ENCODE measurements at places on chromosomes 3 and 15.

GRCh38 chr3:99928771-99929744 is 111.4 kb downstream of the CMSS1 start:
- DNase-seq: no peak

GRCh38 chr3:58207954-58208353 is 2.8 kb downstream of the DNASE1L3 start:
- DNase-seq: no peak

DNA sequence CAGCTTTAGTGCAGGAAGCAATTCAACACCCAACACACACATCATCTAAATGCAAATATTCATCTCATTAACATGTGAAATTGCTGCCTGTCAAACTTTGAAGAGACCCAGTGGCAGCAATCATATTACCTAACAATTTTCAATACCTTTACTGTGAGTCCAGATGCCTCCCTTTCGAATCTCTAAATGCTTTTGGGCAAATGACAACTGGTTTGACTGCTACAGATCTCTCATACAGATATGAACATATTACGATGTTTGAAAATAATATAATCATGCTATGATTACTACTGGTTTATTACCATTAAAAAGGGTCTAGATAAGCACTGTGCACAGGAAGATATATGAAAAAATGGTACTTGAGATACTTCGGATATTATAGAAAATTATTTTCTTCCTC is 137.9 kb downstream of the ADAMTS9 start:
- DNase-seq: no peak

GRCh38 chr3:3927965-3928364 is 128.7 kb downstream of the LRRN1 start:
- no peak for DNase-seq

GRCh38 chr3:106819440-106819839 is 557.8 kb upstream of the CCDC54 start:
- no peak for DNase-seq

DNA sequence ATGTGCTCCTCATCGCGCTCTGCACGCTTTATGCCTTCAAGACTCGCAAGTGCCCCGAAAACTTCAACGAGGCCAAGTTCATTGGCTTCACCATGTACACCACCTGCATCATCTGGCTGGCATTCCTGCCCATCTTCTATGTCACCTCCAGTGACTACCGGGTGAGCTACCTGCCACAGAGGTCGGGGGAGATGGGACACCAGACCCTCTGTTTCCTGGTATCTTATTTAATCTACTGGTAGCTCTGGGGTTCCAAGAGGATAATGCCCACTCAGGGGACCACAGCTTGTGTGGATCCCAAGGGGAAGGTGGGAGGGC is 9.1 kb downstream of the GRM2 start:
- no peak for DNase-seq

- peak; percentile 72 for DNase-seq
Observed at GRCh38 chr15:40344631-40345120, 3.9 kb upstream of the CCDC9B start.

DNA sequence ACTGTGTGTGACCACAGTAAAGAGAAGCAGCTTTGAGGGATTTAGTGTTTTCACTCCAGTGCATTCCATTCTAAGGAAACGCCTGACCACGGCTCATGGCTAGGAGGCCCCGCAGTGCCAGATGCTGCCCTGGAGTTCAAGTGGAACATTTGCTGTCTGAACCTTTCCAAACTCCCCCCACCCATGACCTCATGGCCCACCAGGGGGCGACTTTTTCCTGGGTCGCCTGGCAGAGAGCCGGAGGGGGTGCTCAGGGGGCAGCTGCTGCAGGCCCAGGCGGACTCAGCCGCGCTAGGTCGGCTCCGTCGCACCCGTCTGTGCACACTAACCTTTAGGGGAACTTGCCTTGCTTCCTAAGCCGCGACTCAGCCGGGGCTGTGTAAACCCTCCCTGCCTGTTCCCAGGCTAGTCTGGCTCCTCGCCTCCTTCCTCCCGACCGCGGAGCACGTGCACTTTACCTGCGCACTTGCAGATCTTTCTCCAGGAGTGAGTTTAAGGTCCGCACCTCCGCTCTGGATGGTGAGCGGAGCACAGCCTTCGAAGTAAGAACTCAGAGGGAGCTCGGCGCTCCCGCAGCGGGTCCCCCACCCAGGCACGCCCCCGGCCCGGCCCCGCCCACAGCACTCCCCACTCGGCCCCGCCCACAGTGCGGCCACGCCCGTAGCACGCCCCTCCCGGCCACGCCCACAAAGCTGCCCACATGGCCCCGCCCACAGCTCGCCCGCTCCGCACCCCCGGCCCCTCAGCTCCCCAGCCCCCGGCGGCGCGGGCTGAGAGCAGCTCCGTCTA is at the start of gene OCA2:
TSS of gene OCA2 (minus strand) at position 550 of the 789 bp plus-strand sequence. CDS start 17,441 bp downstream, outside the sequence.
- no peak for DNase-seq

GRCh38 chr3:183774631-183775030 is 50.7 kb downstream of the MAP6D1 start:
- no peak for DNase-seq

DNA sequence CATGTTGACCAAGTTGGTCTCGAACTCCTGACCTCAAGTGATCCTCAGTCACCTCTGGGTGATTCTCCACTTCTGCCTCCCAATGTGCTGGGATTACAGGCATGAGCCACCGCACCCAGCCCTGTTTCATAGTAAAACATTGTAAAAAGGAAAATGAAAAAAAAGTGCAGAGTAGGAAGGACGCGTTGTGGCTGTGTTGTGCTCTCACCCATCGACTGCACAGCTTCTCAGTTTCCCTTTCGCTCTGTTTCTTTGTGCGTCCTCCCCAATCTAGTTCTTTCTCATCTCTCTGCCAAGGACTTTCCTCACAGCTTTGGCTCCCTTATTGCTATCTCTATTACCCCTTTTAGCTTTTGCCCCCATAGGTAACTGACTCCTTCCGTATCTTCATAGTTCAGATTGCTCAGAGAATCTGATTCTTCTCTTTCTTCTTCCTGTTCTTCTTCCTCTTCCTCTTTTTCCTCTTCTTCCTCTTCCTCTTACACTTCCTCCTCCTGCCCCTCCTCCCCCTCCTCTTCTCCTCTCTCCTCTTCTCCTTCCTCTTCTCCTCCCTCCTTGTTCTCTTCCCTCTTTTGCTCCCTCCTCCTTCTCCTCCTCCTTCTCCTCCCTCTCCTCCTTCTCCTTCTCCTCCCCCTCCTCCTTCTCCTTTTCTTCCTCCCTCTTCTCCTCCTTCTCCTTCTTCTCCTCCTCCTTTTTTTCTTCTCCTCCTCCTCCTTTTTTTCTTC is 81.1 kb upstream of the VGLL4 start:
- DNase-seq: no peak

DNA sequence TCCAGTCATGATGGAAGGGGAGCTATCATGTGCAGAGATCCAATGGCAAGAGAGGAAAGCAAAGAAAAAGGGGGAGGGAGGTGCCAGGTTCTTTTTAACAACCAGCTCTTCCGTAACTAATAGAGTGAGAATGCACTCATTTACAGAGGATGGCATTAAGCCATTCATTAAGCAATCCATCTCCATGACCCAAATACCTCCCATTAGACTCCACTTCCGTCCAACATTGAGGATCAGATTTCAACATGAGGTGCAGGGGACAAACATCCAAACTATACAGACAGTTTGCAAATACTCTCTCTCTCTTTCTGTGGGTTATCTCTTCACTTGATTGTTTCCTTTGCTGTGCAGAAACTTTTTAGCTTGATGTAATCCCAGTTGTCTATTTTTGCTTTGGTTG is 21.2 kb downstream of the ZDHHC23 start:
- no peak for DNase-seq

GRCh38 chr3:185089343-185089742 is 63.5 kb downstream of the C3orf70 start:
- DNase-seq: no peak

DNA sequence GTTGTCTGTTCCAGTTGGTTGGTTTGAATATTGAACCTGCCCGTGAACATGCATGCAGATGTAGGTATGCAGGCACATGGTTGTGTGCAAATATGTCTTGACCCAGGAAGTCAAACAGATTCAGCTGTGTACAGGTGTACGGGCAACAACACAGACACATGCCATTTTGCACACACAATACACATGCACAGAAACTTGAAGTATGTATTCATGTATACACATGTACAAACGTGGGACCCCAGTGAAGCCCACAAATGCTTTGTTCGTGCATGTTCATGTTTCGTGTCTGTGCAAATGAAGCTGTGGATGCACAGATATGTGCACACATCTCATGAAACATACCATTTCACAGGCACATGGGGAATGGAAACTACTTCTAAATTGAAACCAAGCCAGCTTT is 30.7 kb downstream of the IDH3A start:
- no peak for DNase-seq

DNA sequence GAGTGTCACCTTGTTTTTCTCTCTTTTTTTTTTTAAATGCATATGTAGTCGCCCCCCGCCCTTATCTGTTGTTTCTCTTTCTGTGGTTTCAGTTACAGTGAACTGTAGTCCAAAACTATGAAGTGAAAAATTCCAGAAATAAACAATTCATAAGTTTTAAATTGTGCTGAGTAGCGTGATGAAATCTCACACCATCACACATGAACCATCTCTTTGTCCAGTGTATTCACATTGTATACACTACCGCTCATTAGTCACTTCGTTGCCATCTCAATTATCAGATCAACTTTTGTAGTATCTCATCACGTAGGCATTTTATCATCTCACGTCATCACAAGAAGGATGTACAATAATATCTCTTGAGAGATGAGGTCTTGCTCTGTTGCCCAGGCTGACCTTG is 62.5 kb upstream of the MLF1 start:
- no peak for DNase-seq

DNA sequence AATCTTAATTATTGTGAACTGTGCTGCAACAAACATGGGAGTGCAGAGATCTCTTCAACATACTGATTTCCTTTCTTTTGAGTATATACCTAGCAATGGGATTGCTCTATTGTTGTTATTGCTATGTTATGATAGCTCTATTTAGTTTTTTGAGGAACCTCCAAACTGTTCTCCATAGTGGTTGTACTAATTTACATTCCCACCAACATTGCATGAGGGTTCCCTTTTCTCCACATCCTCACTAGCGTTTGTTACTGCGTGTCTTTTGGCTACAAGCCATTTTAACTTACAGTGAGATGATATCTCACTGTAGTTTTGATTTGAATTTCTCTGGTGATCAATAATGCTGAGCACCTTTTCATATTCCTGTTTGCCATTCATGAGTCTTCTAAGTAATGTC is 45.5 kb upstream of the TNFSF10 start:
- DNase-seq: no peak

GRCh38 chr3:156256256-156256655 is 135.9 kb downstream of the KCNAB1 start:
- DNase-seq: no peak

- no peak for DNase-seq
Observed at GRCh38 chr3:23494967-23495366, 291.8 kb downstream of the UBE2E2 start.

DNA sequence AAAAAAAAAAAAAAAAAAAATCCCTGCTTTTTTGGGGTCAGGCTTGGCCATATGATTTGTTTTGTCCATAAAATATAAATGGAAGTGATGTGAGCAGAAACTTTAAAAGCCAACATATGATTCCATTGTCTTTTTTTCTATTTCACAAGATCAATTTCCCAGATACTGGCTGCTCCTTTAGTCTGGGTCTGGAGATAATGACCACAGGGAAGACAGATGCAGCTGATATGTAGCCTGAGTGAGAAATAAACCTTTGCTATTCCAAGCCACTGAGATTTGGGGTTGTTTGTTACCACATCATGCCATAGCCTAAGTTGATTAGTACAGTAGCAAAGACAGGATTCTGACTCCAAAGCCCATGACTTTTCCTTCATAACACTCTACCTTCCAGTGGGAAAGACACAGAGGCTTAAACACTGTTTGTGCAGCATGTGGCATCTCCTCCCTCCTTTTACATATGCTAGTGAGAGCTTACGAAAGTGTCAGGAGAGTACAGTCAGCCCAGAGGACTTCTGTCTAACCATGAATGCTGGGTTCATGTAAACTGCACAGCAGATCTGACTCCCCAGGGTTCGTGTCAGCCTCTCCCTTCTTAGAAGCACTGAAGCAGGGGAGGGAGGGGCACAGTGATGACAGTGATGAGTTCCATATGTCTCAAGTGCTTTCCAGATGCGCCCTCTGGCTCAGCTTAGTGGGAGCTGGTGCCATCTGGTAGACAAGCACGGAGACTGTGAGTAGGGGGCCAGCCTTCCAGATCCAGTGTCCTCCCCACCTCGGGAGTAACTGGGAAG is 36.7 kb upstream of the SLC7A14 start:
- no peak for DNase-seq

DNA sequence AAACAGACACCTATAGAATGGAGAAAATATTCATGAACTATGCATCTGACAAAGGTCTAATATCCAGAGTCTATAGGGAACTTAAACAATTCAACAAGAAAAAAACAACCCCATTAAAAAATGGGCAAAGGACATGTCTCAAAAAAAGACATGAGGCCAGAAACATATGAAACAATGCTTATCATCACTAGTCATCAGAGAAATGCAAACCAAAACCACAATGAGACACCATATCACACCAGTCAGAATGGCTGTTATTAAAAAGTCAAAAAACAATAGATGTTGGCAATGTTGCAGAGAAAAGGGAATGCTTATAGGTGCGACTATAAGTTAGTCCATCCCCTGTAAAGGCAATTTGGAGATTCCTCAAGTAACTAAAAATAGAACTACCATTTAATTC is 11.4 kb upstream of the HDGFL3 start:
- DNase-seq: no peak

- DNase-seq: no peak
Observed at GRCh38 chr3:52535411-52536111, 844 bp upstream of the UQCC5 start.

DNA sequence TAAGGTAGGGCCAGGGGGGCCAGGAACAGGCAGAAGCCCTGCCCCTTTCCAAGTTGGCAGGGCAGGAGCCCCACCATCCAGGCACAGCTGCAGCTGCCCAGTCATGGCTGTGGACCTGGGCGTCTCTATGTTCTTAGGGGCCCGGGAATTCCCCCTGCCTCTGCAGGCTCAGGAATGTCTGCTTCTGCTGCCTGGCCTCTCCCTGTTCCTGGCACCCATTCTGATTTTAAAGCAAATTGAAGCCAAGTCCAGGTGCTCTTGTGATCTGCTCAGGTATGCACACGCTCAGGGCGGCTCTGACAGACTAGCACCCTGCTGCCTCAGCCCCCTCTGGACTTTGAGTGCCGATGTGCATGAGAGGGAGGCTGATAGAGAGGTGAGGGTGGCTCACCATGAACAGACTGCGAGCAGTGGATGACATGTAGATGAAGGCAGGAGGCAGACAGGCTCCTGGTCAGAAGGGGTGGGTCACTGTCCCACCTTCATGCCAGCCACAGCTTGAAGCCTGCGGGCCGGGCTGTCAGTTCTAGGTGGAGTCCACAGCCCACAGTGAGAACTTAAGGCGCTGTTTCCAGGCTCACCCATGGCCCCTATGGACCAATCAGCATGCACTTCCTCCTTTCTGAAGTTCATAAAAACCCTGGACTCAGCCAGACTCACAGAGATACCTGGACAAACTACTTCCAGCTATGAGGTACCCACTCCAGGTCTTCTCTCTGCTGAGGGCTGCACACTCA is 747.8 kb upstream of the GBE1 start:
- DNase-seq: no peak

DNA sequence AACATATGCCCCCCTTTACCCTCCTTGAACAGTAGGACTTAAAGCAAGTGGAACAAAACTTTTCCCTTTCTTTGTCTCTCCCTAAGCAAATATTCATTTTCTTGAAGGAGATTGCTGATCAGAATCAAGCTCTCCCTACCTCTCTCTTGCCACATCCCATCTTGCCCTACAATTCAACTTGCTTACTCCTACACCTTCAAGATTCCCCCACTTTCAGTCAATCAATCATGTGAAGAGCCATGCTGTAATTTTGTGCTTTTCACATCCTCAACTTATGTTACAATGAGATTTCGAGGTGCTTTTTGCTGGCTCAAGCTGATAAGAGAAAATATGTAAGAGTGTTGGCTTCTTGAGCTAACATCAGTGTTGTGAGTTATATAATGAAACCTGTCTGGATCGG is 662.9 kb downstream of the NLGN1 start:
- no peak for DNase-seq

Data from cerebellar nuclear complex (tissue), 1 donor.